ENCODE measurements at places on chromosomes 2 and 18.

DNA sequence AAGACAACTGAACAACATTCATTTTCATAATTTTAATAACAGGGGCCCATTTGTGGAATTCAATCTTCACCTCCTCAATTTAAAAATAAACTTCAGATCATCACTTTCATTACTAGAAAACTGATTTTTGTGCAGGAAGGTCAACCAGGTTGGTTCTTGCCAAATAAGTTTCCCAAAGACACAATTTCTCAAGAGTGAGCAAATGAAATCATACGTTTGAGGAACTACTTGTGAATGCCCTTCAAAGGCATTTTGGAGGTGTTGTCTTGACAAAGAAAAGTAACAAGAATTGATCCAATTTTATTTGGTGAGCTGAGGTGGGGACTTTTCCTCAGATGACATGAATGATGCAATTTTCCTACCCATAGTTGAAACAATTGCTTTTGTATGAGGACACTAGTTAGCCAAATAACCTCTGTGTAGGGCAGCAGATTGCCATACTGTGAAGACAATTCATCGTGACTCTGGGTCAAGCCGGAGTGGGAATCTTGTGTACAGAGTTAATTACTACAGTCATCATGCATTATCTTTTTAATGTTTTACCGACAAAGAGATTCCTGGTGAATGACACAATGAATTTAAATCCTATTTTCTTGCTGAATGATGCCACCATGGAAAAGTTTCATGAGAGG, 121.8 kb downstream of the TGFA start:
- no peak for DNase-seq

GRCh38 chr2:216465579-216466195, 33.0 kb upstream of the RPL37A start:
- DNase-seq = no peak

GRCh38 chr2:239787538-239788050, 237.5 kb downstream of the NDUFA10 start:
- no peak for DNase-seq

DNA sequence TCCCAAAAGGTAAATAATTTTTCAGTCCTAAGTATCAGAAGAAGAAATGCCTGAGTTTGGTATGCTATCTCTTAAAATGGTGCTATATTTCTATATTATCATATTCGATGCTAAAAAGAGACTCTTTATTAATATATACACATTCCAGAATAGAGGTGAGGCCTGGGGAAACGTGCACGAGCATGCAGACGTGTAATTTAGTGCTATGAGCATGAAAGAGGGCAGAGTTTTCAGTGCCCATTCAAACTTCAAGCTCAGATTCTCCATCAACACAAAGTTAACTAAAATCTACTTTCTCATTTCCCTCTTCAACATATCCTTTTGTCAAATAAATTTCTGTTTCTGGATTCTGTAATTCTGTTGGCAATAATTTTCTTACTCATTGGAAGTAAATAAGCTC, 5.7 kb upstream of the COBLL1 start:
- DNase-seq = no peak

DNA sequence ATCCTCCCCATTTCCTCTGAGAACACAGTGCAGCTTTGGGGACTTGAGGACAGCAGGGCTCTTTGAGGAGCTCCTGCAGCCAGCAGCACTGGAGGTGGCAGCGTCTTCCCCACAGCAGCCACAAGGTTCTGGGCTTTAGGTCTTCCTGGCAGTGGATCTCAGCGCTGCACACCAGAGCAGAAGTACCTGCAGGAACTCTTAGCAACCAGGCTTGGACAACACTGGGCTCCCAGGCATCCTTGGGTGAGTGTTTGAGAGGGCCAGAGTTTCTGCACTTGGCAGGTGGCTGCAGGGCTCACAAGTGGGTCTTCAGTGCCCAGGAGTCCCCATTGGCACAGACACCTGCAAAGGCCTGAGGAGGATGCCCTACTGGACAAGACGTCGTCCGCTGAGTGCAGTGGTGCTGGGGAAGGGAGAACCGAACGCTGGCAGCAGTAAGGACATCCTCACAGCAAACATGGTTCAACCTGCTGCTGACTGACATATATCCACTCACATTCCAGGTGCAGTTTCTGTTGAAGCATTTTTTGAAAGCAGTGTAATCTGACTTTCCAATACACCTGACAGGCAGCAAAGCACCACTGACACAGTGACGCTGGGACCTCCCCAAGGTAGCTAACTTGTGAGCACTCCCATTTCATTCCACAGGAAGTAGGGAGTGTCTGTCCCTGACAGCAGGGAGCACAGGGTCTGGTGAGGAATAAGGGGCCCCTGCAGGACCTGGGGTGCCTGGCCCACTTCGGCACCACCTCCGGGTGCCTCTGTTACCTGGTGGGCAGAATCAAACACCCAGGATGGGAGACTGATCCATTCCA, 149.9 kb upstream of the COPS8 start:
- no peak for DNase-seq

GRCh38 chr2:170090229-170090628, 87.7 kb upstream of the MYO3B start:
- no peak for DNase-seq

DNA sequence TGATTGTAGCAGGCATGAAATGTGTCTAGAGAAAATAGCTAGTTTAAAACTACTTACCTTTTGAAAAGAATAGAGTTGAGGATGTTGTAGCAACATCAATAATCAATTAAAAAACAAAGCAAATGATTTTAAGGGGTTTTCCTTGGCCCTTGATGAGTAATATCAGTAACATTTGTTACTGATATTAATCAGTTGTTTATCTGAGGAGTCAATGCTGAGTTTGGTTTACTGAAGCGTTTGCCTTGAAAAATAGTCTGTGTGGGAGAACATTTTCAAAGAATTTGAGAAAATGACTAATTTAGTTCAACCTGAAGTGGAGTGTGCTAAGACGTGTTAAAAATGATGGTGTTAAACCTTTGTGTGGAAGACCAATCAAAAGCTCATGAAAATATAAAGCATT, 9.3 kb downstream of the PTH2R start:
- DNase-seq = no peak

DNA sequence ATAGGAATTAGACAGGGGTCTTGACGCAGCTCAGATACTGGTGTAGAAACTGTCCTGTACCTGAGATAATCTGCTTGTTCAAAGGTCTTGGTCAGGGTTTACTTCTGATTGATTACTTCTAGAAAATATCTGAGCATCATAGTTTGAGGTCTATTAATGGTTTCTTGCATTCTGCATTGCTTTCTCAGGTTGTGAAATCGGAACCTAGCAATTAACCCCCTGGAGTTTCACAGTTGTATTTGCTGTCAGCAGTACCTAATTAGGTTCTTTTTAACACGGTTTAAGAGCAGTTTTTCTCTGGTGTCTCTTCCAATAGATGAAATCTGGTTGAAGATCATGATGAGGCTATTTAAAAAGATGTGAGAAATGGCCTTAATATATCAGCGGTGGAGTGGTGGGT, 428.6 kb upstream of the SYT4 start:
- no peak for DNase-seq

GRCh38 chr2:153213022-153213421, 265.5 kb downstream of the RPRM start:
- DNase-seq = no peak

GRCh38 chr2:37947306-37947705, 22.2 kb downstream of the RMDN2 start:
- no peak for DNase-seq

DNA sequence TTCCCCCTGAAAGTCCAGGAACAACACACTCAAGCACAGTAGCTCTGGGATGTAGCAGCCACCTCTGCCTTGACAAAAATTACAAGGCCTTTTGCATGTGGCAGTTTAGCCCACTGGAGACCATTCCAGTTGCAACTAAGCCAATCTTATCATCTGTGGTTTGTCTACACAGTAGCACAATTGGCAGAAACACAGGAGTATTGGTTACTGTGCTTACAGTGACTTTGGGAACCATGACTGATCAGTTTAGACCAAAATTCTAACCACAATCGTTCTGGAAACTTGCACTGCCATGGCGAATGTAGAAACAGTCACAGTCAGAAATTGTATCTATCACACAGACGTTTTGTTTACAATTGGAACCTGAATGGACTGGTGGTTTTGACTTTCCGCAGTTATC, 403.7 kb upstream of the MEIS1 start:
- no peak for DNase-seq

GRCh38 chr18:8290435-8290834, 318.8 kb upstream of the RAB12 start:
- no peak for DNase-seq

DNA sequence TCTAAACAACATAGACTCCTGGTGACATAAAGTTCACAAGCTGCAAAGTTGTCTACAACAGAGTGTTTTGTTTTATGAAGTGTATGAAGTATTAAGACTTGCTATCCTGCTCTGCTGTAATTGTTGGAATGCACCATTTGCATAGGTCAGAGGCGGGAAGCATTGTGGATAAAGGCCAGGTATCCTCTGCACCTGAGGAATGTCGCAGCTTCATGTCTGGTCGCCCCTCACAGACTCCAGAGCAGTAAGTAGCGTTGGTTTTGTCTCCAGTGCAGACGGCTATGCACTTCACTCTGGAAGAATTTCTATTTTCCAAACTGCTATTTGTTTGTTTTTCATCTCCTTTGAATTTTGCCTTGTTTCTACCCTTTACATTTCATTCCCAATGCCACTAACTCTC, 63.1 kb downstream of the UNC80 start:
- DNase-seq = no peak

DNA sequence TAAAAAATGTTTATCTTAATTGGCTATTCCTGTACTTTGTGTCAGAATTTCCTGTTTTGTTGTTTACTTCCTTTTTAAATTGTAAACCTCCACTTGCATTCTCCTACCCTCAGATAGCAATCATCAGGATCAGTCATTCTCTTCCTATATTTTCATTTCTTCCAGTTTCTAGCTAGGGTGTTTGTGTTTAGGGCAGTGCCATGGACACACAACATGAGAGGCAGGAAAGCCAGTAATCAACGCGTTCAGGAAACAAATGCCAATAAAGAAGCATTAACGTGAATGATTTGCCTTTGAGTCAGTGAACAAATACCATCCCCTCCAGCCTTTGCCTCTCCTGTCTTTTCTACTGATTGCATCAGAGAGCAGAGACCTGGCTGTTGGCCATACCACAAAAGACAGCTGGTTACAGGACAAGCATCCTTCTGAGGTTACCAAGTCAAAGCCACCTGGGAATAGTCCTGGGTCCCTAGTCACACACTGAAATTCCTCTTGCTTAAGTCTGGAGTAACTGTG, 56.7 kb upstream of the FHL2 start:
- DNase-seq = peak; percentile 92

DNA sequence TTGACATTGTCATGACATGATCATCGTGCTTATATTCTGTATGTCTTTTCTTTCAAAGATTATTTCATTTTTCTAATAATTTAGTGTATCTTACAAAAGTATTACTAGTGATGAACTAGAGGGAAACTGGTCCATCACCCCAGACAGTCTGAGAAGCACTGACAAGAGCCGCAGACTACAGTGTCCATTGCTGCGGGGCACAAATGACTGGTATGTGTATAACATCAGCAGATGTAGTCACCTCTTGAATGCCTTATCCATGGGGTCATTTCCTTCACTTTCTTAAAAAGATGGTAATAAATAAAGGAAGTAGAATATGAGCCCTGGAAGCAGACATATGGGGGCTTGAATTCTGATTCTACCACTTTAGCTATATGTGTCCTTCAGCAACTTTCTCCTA, 29.6 kb downstream of the NEMP2 start:
- DNase-seq = no peak

DNA sequence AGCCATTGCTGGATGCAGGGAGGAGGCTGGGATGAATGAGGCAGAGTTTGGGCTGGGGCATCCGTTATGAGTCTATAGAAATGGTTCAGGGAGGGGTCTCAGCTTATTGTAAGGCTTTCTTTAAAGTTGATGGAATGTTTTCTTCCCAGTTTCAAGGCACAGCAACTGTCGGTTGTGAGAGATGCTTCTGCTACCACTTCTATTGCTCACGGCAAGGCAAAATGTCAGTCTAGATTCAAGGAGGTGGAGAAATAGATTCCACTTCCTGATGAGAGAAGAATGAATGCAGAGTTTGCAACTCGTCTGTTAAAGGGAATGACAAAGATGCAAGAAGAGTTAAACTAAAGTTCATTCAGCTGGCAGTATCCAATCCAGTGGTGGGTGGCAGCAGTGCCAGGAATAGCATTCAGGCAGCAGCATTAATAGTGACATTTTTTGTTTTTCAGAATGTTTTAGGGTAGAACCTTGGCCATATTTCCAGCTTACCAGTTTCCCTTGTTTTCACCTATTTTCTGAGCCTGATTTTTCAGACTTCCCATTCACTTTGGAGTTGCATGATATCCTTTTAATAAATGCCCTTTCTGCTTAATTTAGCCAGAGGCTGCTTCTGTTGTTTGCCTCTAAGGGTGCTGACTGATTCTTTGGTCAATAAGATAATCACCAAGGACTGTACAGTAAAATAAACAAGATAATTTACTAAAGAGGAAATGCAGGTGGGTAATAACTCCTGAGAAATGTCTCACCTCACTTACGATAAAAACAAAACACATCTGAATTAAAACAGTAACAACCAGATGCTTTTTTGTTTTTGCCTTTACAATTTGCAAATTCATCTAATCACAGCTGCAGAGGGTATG, 138.4 kb downstream of the RPIA start:
- DNase-seq = no peak

DNA sequence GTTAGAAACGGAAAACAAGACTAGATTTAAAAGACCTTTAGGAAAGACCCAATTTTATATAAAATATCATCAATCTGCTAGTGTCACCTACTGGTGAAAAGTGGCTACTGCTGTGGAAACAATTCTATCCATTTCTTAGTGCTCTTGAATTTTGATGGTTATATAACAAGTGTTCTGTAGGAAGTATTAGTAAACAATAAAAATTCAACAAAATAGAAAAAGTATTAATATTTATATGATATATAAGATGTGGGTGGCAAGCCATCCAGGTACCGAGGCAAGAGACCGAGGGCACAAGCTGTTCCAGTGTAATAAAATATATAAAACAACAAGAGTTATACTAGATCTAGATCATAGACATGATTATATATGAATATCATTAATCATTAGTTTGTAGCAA, 6.2 kb upstream of the TMEM87B start:
- peak; percentile 74 for DNase-seq

- DNase-seq = no peak
Observed at GRCh38 chr2:58336416-58336815, 95.3 kb upstream of the FANCL start.

DNA sequence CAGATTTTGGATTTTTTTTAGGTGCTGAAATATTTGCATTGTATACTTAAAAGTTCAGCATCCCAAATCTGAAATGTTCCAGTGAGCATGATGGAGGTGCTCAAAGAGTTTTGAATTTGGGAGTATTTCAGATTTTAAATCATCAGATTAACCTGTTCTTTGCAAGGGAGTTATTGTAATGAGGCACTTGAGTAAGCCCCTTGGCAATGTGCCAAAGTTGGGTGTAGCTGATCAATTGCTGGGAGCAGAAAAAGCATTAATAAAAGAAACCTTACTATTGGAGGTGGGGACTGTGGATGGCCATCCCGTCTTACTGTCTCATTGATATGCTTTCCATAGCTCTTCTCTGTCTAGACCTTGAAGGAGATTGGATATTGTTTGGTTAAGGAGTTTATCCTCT, 28.3 kb downstream of the MALT1 start:
- DNase-seq = no peak

DNA sequence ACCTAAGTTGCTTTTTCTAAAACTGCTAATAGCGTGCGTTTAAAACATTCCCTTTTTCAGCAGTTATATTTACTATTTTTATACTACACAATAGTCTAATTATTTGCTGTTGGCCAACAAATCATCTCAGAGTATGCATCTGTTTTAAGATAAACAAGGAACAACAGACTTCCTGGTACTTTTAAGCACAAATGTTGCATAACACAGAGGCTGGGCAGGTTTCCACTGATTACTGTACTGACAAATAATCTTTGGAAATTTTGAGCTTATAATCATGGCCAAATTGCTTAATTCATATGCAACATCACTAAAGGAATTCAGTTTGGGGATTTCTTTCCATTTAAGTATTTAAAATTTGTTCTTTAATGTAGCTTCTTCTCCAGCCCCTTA, 737.4 kb upstream of the SALL3 start:
- no peak for DNase-seq
